ENCODE measurements at places on chromosomes 1 and 21. TPM values are rescaled to one million over a fixed set of nuclear protein-coding genes. Genes with fewer than 3 reads are reported as not detected.

The MAP3K7CL gene
- 6.9 TPM for total RNA-seq

The NLRP3 gene
- under 0.01 TPM for total RNA-seq

The SPATA1 gene
- 0.41 TPM for total RNA-seq

The TMEM82 gene
- total RNA-seq: not detected

The OR10J1 gene
- total RNA-seq: not detected

GRCh38 chr1:210535761-210536160 lies 207.1 kb downstream of the HHAT start:
- no peak for DNase-seq

- DNase-seq: no peak
Measured at GRCh38 chr1:25922056-25922970, 16.1 kb upstream of the STMN1 start.

GRCh38 chr1:188155261-188155660 lies 1326.5 kb downstream of the PLA2G4A start:
- no peak for DNase-seq

- peak; percentile 31 for DNase-seq
Measured at GRCh38 chr1:166080967-166081870, 85.6 kb downstream of the FAM78B start.

- DNase-seq: peak; percentile 36
Measured at GRCh38 chr1:31855038-31855845, 39.4 kb upstream of the SPOCD1 start.

- DNase-seq: no peak
Measured at GRCh38 chr1:57898531-57898930, 474.7 kb upstream of the DAB1 start.

- no peak for DNase-seq
Measured at GRCh38 chr1:19644395-19644680, 227 bp downstream of the NBL1 start.

- no peak for DNase-seq
Measured at GRCh38 chr1:59915516-59915915, 11.1 kb downstream of the CYP2J2 start.

- DNase-seq: peak; percentile 80
Measured at GRCh38 chr1:241611063-241611462, 29.1 kb downstream of the CHML start.

- DNase-seq: no peak
Measured at GRCh38 chr1:33895396-33895795, 31.5 kb downstream of the HMGB4 start.

GRCh38 chr1:18134324-18135046 lies 26.9 kb downstream of the IGSF21 start:
- DNase-seq: no peak

DNA sequence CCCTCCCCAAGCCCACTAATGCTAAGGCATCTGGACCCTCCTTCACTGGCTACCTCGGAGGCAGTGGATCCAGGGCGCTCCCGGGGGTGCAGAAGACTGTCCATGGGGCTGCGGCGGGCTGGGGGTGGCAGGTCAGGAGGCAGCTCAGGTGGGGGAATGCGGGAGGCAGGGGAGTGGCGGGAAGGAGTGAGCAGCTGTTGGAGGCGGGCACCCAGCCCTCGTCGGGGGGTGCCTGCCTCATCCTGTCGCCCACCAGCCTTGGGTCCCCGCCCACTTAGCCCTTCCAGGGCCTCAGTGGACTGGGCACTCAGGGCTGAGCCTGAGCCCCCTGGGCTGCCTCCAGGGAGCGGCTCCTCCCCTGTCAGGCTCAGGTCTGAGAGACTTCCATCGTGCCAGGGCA lies 10.7 kb upstream of the GATAD2B start:
- no peak for DNase-seq

GRCh38 chr1:197674286-197674685 lies 101.0 kb downstream of the DENND1B start:
- DNase-seq: no peak

All from fibroblast of the aortic adventitia (primary cell).